ENCODE measurements at places on chromosomes 16 and 17. TPM values are rescaled to one million over a fixed set of nuclear protein-coding genes. Genes with fewer than 3 reads are reported as not detected.

Gene EVI2A
- 16.6 TPM for total RNA-seq

Gene IL17C
- total RNA-seq, result not detected

Gene TMEM114
- total RNA-seq, result not detected

Gene WSCD1
- 0.20 TPM for total RNA-seq

Gene GAS2L2
- not detected for total RNA-seq

GRCh38 chr16:505479-506245 lies 21.9 kb upstream of the CAPN15 start:
- DNase-seq, result no peak

GRCh38 chr17:58249270-58250133 lies 11.1 kb downstream of the LPO start:
- peak; percentile 16 for DNase-seq

- no peak for DNase-seq
These were observed 13.9 kb downstream of the GINS2 start for GRCh38 chr16:85674828-85675227.

- DNase-seq, result no peak
These were observed 19.5 kb upstream of the CA10 start for GRCh38 chr17:52178012-52178411.

DNA sequence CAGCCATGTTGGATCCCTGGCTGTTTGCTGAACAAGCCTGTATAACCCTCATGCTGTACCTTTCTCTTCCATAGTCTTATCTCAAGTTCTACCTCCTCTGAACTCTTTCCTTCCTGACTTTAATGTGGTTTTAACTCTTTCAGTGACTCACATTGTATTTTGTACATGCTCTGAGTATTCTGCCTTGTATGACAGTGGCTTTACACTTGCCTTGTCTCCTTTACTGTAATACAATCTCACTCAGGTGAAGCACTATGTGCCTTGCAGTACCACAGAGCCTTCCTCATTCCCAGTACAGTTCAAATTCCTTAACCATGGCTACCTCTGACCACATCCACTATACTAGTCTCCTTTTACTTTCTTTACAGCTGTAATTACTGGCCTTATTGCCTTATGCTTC lies 14.1 kb downstream of the PSMD11 start:
- no peak for DNase-seq

- no peak for DNase-seq
These were observed 386.6 kb downstream of the XYLT1 start for GRCh38 chr16:17084130-17084529.

GRCh38 chr16:80564394-80564793 lies 23.6 kb downstream of the DYNLRB2 start:
- no peak for DNase-seq

GRCh38 chr17:41656249-41657023 lies 32.1 kb upstream of the KRT17 start:
- DNase-seq, result no peak

GRCh38 chr16:23131436-23131835 lies 17.8 kb downstream of the USP31 start:
- DNase-seq, result no peak

DNA sequence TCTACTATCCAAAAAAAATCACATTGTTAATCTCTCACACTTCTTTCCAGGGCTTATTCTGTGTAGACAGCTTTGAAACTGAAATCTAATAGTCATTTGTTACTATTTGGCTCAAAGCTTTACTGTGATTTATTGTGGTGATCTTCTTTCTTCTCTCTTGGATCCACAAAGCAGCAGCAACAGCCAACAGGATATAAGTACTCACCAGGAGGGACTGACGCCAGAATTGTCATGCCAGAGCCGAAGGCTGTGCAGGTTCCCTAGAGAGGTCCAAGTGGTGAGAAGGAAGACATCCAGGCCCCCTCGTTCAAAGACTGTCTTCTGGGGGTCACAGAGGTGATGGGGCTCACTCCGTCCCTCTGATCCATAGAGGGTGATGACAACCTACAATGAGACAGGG lies 33.3 kb downstream of the PKD1L3 start:
- DNase-seq, result no peak

DNA sequence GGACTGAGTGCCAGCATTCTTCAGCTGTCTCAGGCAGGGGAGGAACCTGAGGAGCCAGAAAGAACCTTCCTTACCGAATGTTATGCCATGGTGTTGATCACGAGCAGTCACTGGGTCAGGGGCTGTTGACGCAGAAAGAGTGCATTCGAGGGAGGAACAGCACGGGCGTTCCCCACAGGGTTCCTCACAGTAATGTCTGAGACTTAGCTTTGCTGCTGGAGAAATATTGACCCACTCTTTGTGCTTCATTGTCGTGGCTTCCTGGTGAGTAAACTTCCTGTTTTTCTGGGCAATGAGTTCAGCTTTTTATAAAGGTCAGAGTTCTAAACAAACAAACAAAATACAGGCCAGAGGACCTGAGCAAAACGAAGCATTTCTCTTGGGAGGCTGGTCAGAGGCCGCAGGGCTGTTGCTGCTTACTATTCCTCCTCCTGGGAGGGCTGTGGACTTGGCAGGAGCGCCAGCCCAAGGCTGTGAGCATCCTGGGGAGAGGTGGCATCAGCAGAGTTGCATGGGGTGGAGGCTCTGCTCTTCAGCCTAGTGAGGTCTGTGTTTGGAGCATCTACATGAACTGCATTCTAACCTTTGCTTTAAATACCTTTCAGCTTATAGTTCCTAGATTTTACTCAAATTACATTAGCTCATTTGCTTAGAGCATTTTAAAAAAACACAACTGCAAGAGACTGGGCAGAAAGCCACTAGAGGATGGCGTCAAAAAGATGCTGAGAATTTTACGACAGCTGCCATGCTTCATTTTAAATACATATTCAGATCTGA lies 143.1 kb upstream of the CACNG5 start:
- no peak for DNase-seq

DNA sequence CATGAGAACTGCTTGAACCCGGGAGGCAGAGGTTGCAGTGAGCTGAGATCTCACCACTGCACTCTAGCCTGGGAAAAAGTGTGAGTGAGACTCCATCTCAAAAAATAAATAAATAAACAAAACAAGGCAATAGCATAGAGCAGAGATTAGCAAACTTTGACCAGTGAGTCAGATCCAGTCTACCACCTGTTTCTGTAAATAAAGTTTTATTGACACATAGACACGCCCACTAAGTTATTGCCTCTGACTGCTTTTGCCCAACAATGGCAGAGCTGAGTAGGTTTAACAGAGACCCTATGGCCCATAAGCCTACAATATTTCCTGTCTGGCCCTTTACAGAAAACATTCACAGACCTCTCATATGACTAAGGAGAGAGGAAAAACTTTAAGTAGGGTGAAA lies 44.3 kb downstream of the XYLT1 start:
- DNase-seq, result no peak

DNA sequence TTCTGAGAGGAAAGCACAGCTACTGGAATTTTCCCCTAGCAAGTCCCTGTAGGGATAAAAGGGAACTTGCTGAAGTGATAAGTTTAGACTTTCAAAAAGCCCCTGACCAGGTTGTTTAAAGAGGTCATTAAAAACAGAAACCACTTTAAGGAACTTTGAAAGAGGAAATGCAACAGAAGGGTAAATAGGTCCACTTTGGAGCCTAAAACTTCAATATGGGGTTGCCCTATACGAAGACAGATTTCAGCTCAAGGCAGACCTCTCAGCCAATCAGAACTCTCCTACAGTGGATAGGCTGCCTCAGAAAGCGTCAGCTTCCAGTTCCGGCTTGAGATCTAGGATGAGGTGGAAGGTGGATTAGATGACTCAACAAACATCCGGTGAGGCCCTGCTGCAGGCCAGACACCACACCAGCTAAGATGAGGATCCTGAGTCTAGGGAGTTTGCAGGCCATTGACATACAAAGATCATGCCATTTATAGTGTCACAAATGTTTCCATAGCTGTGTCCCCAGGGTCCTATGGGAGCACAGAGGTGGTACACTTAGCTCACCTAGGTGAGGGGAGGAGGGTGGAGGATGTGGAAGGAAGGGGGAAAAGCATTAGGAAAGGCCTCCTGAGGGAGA lies 7.9 kb upstream of the MFSD6L start:
- DNase-seq, result peak; percentile 11

DNA sequence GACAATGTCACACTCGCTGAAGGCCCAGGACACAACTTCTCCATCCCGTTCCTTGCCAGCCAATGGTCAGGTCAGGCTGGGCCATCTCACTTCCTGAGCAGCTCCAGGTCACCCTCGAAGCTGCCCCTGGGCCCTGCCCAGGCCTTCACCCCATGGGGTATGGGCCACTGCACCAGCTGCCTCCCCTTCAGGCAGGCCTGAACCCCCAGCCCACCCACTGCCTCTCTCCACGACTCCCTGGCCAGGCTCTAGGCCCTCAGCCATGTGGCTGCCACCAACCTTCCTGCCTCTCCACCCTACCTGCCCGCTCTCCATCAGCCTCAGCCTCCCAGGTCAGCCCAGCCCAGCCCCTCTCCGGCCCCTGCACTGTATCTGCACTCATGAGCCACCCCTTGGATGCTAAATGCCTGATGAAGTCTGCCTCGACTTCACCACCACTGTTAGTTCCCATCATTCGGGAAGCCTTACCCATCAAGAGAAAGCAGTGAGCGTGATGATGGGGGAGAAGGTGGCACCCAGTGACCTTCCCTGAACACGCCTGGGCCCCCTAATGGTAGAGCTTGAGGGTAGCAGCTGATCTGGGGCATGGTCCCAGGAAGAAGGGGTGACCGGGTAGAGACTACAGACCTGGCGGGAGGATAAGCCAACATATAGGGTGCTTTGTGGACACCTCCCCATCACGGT lies 30.9 kb upstream of the C16orf95 start:
- no peak for DNase-seq

Measured in RPMI7951 (cell line).